ENCODE measurements at places on chromosomes 2 and 18. TPM values are rescaled to one million over a fixed set of nuclear protein-coding genes. Genes with fewer than 3 reads are reported as not detected.

- H3K4me1 ChIP-seq = no peaks in the 10 kb centered on the region
- no peak overlapping the region for H3K4me3 ChIP-seq
- H3K27ac ChIP-seq = no peak overlapping the region
- DNase-seq = no peak
- no peaks in the 10 kb centered on the region for H3K27me3 ChIP-seq
Observed at GRCh38 chr2:47249931-47250330, 94.8 kb upstream of the STPG4 start.

DNA sequence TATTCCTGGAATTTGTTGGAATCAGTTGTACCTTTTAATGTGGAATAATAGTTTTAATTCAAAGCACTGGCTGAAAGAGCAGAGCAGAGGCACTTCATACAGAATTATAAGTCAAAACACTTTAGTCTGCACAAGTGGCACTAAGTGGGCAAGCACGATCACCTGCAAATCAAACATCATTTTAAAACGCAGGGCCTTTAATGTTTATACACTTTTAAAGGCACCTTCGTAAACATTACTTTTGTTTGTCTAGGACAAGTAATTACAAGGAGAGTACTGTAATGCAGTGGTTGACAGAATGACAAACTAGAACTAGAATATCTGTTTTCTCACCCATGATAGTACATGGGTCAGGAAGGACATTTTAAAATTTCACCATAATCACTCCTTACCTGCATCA is 36.4 kb downstream of the LANCL1 start:
- peaks cover 79% of the 10 kb centered on the region for H3K36me3 ChIP-seq
- DNase-seq = no peak
- H3K27me3 ChIP-seq = no peaks in the 10 kb centered on the region
- H3K27ac ChIP-seq = no peak overlapping the region
- H3K4me1 ChIP-seq = peaks cover 26% of the 10 kb centered on the region

DNA sequence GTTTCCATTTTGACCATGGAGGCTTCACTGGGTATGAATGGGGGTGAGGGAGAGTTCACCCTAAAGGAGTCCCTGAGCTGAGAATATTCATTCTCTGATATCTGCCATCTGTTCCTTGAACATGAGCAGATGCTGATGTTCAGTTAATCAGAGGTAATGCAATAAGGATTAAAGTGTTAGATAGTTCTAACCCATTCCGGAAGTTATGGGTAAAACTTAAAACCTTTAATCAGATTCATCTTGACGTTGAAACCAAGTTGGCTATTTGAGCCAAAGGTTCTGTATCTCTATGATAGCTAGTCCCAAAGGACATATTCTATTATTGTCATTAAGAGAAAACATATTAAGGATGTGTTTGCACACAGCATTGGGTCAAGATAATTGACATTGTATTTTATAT is 268.9 kb downstream of the PLCL1 start:
- no peaks in the 10 kb centered on the region for H3K36me3 ChIP-seq
- H3K4me3 ChIP-seq = no peak overlapping the region
- no peak overlapping the region for H3K27ac ChIP-seq
- H3K27me3 ChIP-seq = no peaks in the 10 kb centered on the region
- no peak for DNase-seq
- no peaks in the 10 kb centered on the region for H3K4me1 ChIP-seq

GRCh38 chr2:191922736-191923651 is 76.1 kb upstream of the CAVIN2 start:
- H3K27me3 ChIP-seq = no peaks in the 10 kb centered on the region
- H3K4me3 ChIP-seq = no peak overlapping the region
- H3K36me3 ChIP-seq = no peaks in the 10 kb centered on the region
- H3K4me1 ChIP-seq = peaks cover 4% of the 10 kb centered on the region

DNA sequence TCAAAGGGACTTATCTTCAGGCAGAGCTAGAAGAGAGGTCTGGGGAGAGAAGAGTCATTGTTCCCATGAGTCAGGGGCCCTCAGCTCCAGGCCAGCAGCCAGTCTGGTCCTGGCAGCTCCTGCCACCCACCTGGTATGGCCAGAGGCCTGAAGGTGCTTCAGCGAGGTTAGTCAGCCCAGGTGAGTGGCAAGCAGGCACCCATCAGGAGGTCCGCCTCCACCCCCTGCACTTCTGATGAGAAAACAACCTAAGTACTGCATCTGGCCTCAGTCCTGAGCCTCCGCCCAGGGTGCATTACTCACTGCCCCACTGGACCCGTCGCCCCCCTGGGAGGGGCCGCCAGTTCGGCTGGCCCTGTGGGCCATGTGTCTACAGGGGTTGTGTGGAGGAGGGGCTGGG is 130.2 kb downstream of the INHBB start:
- no peak overlapping the region for H3K4me3 ChIP-seq
- H3K4me1 ChIP-seq = no peaks in the 10 kb centered on the region
- no peak overlapping the region for H3K27ac ChIP-seq
- DNase-seq = peak; percentile 46

The DUSP2 gene
- polyA plus RNA-seq = 24.2 TPM

The GPR35 gene
- 17.8 TPM for polyA plus RNA-seq

The LOXHD1 gene
- 0.22 TPM for polyA plus RNA-seq

The ROCK2 gene
- polyA plus RNA-seq = 9.6 TPM

The ERBB4 gene
- polyA plus RNA-seq = 0.02 TPM

The CROCC2 gene
- 0.74 TPM for polyA plus RNA-seq

The CENPA gene
- 0.80 TPM for polyA plus RNA-seq
